ENCODE measurements at places on chromosomes 2 and 18.

DNA sequence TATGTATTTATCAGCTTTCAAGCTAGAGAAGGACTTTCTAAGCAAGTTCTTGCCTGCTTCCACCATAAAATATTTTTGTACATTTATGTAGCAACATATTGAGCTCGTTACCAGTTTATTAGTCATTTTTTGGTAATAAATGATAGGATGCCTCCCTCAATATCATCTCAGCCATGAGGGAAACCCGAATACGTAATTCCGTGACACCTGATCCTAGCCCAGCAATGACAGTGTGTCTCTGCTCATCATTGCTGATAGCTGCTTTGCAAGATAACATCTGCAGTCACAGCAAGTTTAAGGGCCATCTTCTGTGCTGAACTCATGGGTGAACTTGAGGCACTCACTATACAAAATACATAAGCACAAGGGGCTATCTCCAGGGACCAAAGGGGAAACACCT, 62.2 kb downstream of the COL6A3 start:
- H3K4me3 ChIP-seq: no peak overlapping the region
- H3K27me3 ChIP-seq: no peaks in the 10 kb centered on the region
- no peak for DNase-seq
- peaks cover 3% of the 10 kb centered on the region for H3K36me3 ChIP-seq
- peaks cover 3% of the 10 kb centered on the region for H3K4me1 ChIP-seq

DNA sequence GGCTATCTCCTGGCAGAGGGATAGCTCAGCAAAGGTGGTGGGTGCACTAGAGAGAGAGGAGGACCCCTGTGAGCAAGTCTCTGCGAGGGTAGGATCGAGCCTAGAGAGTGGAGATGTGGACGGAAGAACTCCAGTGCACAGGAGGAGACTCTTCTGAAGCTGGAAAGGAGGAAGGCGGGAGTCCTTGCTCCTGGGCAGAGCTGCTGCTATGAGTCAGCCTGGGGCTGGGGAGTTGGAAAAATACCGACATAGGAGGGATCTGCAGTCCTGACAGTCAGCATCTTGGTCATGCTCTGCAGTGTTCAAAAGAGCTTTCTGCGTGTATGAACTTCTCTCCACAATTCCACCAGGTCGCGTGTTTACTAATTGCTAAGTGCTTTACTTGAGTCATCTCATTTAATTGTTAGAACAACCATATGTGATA, 233.8 kb downstream of the LDLRAD4 start:
- H3K27me3 ChIP-seq: no peaks in the 10 kb centered on the region
- peaks cover 97% of the 10 kb centered on the region for H3K4me1 ChIP-seq

GRCh38 chr2:46018773-46019591, 278.2 kb upstream of the EPAS1 start:
- H3K4me1 ChIP-seq: no peaks in the 10 kb centered on the region
- DNase-seq: no peak
- H3K27ac ChIP-seq: no peak overlapping the region
- H3K27me3 ChIP-seq: no peaks in the 10 kb centered on the region
- no peak overlapping the region for H3K4me3 ChIP-seq

GRCh38 chr18:37393945-37394609, 171.5 kb downstream of the CELF4 start:
- H3K36me3 ChIP-seq: no peaks in the 10 kb centered on the region
- H3K4me1 ChIP-seq: peaks cover 2% of the 10 kb centered on the region
- no peak overlapping the region for H3K27ac ChIP-seq

GRCh38 chr2:203383038-203383437, 54.8 kb downstream of the ABI2 start:
- no peak for DNase-seq
- no peak overlapping the region for H3K27ac ChIP-seq
- H3K4me3 ChIP-seq: no peak overlapping the region
- H3K36me3 ChIP-seq: peaks cover 14% of the 10 kb centered on the region
- H3K4me1 ChIP-seq: no peaks in the 10 kb centered on the region
- no peaks in the 10 kb centered on the region for H3K27me3 ChIP-seq

- DNase-seq: no peak
- H3K27ac ChIP-seq: no peak overlapping the region
- H3K27me3 ChIP-seq: peaks cover 94% of the 10 kb centered on the region
- peaks cover 9% of the 10 kb centered on the region for H3K4me1 ChIP-seq
- H3K36me3 ChIP-seq: no peaks in the 10 kb centered on the region
Measured at GRCh38 chr2:219437141-219437540, 2.5 kb downstream of the SPEG start.

GRCh38 chr2:25230198-25230947, 62.0 kb upstream of the POMC start:
- peaks cover 8% of the 10 kb centered on the region for H3K4me1 ChIP-seq
- H3K4me3 ChIP-seq: no peak overlapping the region
- DNase-seq: no peak
- H3K36me3 ChIP-seq: peaks cover 39% of the 10 kb centered on the region
- no peak overlapping the region for H3K27ac ChIP-seq

GRCh38 chr2:188199716-188200128, 92.0 kb upstream of the GULP1 start:
- no peak overlapping the region for H3K4me3 ChIP-seq
- no peaks in the 10 kb centered on the region for H3K4me1 ChIP-seq
- no peak overlapping the region for H3K27ac ChIP-seq

- no peak for DNase-seq
- no peak overlapping the region for H3K4me3 ChIP-seq
- no peaks in the 10 kb centered on the region for H3K27me3 ChIP-seq
- no peaks in the 10 kb centered on the region for H3K36me3 ChIP-seq
Measured at GRCh38 chr2:36704475-36705150, 8.1 kb downstream of the VIT start.

- no peaks in the 10 kb centered on the region for H3K36me3 ChIP-seq
- peak overlapping the region; percentile 1 for H3K27ac ChIP-seq
- H3K4me3 ChIP-seq: no peak overlapping the region
- peaks cover 4% of the 10 kb centered on the region for H3K4me1 ChIP-seq
- no peak for DNase-seq
- no peaks in the 10 kb centered on the region for H3K27me3 ChIP-seq
Measured at GRCh38 chr2:12169721-12170120, 423.3 kb downstream of the LPIN1 start.

- DNase-seq: no peak
- no peak overlapping the region for H3K27ac ChIP-seq
- no peak overlapping the region for H3K4me3 ChIP-seq
Measured at GRCh38 chr2:195472501-195473234, 184.4 kb upstream of the SLC39A10 start.

- DNase-seq: no peak
- no peaks in the 10 kb centered on the region for H3K36me3 ChIP-seq
- no peaks in the 10 kb centered on the region for H3K27me3 ChIP-seq
- H3K27ac ChIP-seq: no peak overlapping the region
- no peak overlapping the region for H3K4me3 ChIP-seq
Measured at GRCh38 chr18:30486856-30487255, 555.7 kb downstream of the DSC3 start.

DNA sequence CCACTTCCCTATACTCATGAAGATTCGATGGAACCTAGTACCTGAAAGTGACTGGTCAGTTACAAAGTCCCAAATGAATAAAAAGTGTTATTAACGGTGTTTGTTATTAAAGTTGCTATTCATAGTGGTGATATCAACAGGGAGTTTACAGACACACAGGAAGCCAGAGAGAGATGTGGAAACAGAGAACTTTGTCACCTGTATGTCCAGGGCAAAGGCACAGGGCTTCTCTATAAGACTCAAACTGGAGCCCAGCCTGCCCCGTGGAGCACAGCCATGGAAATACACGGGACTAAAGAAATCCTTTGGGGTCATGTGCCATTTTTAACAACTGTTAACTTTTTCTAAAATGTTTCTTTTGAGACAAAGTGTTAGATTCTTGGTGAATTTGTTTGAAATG, 68.5 kb downstream of the KLF7 start:
- no peak overlapping the region for H3K27ac ChIP-seq
- no peaks in the 10 kb centered on the region for H3K27me3 ChIP-seq
- H3K36me3 ChIP-seq: peaks cover 7% of the 10 kb centered on the region

DNA sequence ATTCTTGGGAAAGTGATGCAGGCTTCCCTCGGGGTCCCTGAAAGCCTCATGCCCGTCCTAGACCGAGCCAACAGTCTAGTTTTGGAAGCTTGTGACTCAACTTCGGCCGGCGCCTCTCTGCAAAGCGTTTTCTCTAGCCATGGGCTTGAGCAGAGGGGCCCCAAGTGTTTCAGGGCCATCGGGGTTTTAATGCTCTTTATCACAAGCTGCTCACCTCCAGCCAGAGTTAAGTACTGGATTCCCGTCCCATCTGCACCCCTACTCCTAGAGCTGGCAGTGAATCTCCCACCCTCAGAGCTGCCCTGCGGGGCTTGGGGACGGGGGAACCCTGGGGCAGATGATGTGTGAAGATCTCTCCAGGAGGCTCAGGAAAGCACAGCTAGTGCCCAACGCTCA, 7.3 kb downstream of the RAX start:
- no peaks in the 10 kb centered on the region for H3K36me3 ChIP-seq
- no peak overlapping the region for H3K4me3 ChIP-seq
- no peak overlapping the region for H3K27ac ChIP-seq
- H3K4me1 ChIP-seq: no peaks in the 10 kb centered on the region

- H3K4me1 ChIP-seq: no peaks in the 10 kb centered on the region
- DNase-seq: no peak
- H3K27me3 ChIP-seq: no peaks in the 10 kb centered on the region
- no peak overlapping the region for H3K27ac ChIP-seq
- no peaks in the 10 kb centered on the region for H3K36me3 ChIP-seq
- no peak overlapping the region for H3K4me3 ChIP-seq
Measured at GRCh38 chr2:13014783-13015182, 298.0 kb downstream of the TRIB2 start.

- no peak for DNase-seq
- H3K27me3 ChIP-seq: no peaks in the 10 kb centered on the region
- H3K4me1 ChIP-seq: peaks cover 15% of the 10 kb centered on the region
- H3K27ac ChIP-seq: peak overlapping the region; percentile 36
Measured at GRCh38 chr18:75226286-75226955, 15.8 kb downstream of the TSHZ1 start.

GRCh38 chr2:47414682-47415458, 11.9 kb downstream of the MSH2 start:
- DNase-seq: no peak
- no peaks in the 10 kb centered on the region for H3K4me1 ChIP-seq
- H3K36me3 ChIP-seq: peaks cover 53% of the 10 kb centered on the region
- no peaks in the 10 kb centered on the region for H3K27me3 ChIP-seq
- no peak overlapping the region for H3K27ac ChIP-seq

DNA sequence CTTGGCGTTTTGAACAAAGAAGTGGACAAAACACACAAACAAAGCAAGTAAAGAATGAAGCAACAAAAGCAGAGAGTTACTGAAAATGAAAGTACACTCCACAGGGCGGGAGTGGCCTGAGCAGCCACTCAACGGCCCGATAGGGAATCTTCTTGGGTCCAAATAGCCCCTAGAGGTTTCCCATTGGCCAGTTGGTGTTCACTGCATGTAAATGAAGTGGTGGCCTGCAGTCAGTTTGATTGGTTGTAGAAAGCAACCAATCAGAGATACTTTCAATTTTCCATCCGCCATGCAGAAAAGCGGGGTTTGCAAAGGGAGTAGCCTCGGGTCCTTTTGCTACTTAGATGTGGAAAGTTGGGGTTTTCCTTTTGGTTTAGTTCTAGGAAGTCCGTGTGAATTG, 31.6 kb downstream of the CYBRD1 start:
- no peaks in the 10 kb centered on the region for H3K27me3 ChIP-seq
- H3K4me1 ChIP-seq: no peaks in the 10 kb centered on the region
- H3K27ac ChIP-seq: no peak overlapping the region
- H3K4me3 ChIP-seq: no peak overlapping the region

- DNase-seq: no peak
- H3K36me3 ChIP-seq: no peaks in the 10 kb centered on the region
- no peaks in the 10 kb centered on the region for H3K4me1 ChIP-seq
- H3K4me3 ChIP-seq: no peak overlapping the region
- H3K27me3 ChIP-seq: no peaks in the 10 kb centered on the region
- no peak overlapping the region for H3K27ac ChIP-seq
Measured at GRCh38 chr2:156526950-156527636, 90.9 kb downstream of the GPD2 start.

DNA sequence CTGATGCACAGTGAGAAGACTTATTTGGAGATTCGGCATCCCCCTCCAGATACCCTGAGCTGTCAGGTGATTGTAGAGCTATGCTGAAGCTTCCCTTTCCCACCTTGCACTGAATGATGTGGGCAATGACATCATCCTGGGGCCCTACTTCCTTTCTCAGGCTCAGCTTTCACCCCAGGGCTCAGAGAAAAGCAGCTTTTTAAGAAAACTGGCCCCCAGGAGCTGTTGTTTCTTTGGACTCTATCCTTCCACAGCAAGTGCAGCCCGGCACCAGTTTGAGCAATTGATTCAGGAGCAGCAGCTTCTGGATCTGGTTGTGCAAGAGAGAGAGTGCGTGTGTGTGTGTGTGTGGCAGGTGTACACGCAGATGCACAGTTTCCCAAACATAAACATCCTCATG, 251.3 kb downstream of the ANAPC1 start:
- no peaks in the 10 kb centered on the region for H3K27me3 ChIP-seq
- H3K4me3 ChIP-seq: no peak overlapping the region
- peak overlapping the region; percentile 80 for H3K27ac ChIP-seq
- H3K36me3 ChIP-seq: no peaks in the 10 kb centered on the region
- H3K4me1 ChIP-seq: peaks cover 25% of the 10 kb centered on the region

- no peaks in the 10 kb centered on the region for H3K27me3 ChIP-seq
- no peak for DNase-seq
Measured at GRCh38 chr2:181036848-181037603, 56.6 kb downstream of the UBE2E3 start.

GRCh38 chr2:31297751-31298150, 63.8 kb downstream of the EHD3 start:
- H3K27me3 ChIP-seq: no peaks in the 10 kb centered on the region
- no peak overlapping the region for H3K4me3 ChIP-seq
- no peaks in the 10 kb centered on the region for H3K4me1 ChIP-seq
- no peaks in the 10 kb centered on the region for H3K36me3 ChIP-seq

DNA sequence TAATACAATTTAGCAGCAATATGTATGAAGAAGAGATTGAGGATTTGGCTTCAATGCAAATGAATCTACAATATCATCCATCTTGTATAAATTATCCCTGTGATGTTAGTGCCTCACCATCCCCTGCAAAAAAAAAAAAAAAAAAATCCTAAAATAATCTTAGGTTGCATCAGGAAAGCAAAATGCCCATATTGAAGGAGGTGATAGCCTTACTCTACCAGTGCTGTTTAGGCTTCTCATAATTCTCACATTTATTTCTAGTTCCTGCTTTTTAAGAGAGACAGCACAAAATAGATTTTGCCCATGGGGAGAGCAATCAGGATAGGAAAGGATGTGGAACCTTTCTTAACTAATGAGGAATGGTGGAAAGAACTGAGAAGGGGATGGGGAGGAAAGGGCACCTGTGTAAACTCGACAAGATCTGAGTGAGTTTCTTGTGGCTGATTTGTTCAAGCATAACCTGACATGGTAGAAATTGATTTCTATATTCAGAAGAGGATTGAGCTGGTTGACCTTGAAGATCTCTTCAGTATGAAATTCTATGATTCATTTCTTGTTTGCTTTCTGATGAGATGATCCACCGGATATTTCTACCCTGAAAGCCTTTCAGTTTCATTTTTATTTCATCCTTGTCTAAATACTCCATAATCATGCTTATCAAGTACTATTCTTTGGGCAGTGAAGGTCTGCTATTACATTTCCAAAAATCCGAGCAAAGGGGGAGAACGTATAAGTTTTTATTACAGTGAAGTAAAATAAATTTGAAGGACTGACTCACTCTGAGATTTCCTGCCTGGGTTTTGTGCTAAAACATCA, 391.2 kb downstream of the PTPRM start:
- H3K4me3 ChIP-seq: no peak overlapping the region
- peaks cover 3% of the 10 kb centered on the region for H3K4me1 ChIP-seq
- H3K27ac ChIP-seq: no peak overlapping the region
- no peaks in the 10 kb centered on the region for H3K27me3 ChIP-seq
- no peaks in the 10 kb centered on the region for H3K36me3 ChIP-seq
